Heart left ventricle (tissue), 16 donors: ENCODE measurements at places on chromosomes 7 and 10. TPM values are rescaled to one million over a fixed set of nuclear protein-coding genes. Genes with fewer than 3 reads are reported as not detected.
A peak's percentile ranks its signal among the peaks of the same experiment; 100 is the strongest.

The MRLN gene
- total RNA-seq: not detected

The HMX2 gene
- total RNA-seq: not detected

The RBP3 gene
- total RNA-seq: not detected

The MRC1 gene
- total RNA-seq: 18.4 TPM

The CFAP43 gene
- total RNA-seq: 0.25 TPM

DNA sequence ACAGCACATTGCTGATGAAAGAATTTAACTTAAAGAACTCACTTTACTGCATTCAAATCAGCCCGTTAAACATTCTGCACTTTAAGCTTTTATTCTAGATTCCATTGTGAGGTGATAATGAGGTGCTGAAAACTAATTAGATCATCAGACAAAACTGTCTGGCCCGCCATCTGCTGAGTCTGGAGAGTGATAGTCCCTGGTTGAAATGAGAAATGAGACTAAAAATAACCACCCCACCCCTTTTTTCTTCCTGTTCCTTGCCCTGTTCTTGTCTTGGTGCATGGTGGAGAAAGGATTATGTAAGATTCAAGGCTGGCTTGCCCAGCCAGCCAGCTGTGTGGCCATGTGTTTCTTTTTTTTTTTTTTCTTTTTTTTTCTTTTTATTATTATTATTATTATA lies 277.0 kb upstream of the COBL start:
- no peak for DNase-seq

GRCh38 chr10:73793456-73793855 lies 8.1 kb downstream of the ZSWIM8 start:
- no peak for DNase-seq

DNA sequence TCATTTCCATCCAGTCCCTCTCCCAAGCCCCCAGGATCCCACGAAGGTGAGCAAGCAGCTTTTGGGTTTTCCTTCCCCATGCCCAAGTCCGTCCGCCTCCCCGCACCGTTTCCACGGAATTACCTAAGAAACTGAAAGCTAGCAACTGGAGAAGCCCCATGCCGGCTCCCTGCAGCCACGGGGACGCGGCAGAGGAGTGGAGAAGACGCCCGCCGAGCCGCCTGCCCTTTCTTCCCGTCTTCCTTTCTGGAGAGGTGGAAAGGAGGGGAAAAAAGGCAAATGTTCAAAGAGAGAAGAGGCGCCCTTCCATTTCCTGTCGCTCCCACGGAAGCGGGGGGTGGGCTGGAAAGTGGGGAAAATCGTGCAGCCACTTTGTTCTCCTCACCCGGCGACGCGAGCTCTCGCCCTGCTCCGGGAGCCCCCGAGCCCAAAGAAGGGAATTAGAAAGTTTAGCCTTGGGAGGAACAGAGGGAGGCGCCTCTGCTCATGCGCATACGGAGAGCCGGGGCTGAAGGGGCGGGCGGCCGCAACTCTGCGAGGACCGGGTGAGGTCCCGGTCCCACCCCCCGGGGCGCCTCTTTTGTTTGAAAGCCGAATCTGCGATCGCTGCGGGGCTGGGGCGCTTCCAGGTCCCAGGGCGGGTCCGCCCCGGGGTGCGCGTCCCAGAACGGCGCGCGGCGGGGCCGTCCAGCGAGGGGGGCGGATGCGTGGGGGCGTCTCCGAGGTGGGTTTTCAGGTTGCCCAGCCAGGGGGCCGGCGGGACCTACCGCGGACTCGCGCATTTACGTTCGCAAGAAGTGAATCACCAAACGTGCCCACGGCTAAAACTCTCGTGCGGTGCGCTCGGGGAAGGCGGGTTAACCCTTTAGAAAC lies at the start of gene LAMB1:
TSS of gene LAMB1 (minus strand) at position 436 of the 873 bp plus-strand sequence. CDS start at position 160, 276 bp downstream.
- peak; percentile 84 for DNase-seq

GRCh38 chr10:80599424-80599847 lies 61.7 kb downstream of the SH2D4B start:
- DNase-seq: peak; percentile 40

DNA sequence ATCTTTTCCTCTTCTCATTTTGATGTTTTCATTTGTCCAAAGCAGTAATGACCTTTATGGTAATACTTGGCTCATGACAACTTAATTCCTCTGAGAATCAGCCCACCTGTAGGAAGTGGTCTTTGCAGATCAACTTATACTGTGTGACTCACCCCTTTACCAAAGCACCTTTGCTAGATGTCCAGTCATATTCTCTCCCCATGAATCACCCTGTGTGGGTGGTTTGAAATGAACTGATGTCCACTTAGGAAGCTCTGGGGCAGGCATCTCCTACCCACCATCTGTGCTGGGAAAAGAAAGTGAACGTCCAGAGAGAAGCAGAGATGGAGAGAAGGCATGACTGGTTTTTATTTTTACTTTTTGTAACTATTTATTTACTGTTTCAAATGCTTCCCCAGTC lies 410.3 kb downstream of the KIF20B start:
- no peak for DNase-seq

DNA sequence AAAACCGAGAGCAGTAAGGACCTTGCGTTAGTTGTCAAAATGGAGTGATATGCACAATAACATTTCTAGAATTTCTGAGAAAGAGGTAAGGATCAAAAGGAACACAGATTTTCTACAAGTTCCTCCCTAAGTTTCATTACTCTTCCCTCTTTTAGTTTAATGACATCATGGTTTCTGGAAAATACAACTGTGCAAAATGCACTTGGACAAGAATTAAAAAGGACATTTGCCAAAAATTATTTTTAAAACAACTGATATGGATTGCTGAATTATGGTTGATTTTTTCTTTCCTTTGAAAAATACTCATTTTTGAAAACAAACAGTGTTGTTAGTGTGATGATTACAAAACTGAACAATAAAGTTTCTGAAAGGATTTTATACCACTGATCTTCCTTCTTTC lies 52.1 kb downstream of the SRI start:
- no peak for DNase-seq

- DNase-seq: no peak
Observed at GRCh38 chr10:102289356-102289755, 44.0 kb downstream of the GBF1 start.

- no peak for DNase-seq
Observed at GRCh38 chr10:77522268-77522809, 115.3 kb downstream of the KCNMA1 start.

DNA sequence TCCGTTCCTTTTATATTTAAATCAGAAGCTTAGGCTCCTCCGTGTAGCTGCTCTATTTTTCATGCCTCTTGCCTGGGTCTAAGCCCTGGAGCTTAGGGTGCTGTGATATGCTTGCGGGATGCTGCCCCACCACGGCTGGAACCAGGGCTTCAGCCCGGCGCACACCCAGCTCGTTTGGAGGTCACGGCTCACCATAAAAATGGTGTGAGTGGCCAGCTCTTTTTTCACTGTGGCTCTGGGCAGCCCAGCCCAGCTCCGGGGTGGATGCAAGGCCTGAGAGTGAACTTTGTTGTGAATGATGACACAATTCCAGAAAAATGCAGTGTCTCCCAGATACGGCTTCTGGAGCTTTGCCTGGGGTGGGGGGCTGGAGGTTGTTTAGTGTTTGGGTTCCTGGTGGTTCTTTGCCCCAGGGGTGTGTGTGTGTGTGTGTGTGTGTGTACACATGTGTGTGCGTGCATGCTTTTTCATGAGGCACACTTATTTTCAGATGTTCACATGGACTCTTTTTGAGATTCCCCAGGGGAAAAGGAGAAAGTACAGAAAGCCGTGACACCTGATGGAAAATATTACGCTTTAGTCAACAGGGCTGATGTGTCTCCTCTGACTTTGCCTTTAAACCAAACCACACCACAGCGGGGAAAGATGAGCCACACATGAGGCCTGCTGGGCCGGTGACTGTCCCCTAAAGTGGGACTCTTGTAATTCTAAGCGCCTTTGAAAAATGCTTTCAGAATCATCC lies 46.2 kb downstream of the GRK5 start:
- peak; percentile 67 for DNase-seq
